ENCODE measurements at places on chromosomes 3 and 15. TPM values are rescaled to one million over a fixed set of nuclear protein-coding genes. Genes with fewer than 3 reads are reported as not detected.

DNA sequence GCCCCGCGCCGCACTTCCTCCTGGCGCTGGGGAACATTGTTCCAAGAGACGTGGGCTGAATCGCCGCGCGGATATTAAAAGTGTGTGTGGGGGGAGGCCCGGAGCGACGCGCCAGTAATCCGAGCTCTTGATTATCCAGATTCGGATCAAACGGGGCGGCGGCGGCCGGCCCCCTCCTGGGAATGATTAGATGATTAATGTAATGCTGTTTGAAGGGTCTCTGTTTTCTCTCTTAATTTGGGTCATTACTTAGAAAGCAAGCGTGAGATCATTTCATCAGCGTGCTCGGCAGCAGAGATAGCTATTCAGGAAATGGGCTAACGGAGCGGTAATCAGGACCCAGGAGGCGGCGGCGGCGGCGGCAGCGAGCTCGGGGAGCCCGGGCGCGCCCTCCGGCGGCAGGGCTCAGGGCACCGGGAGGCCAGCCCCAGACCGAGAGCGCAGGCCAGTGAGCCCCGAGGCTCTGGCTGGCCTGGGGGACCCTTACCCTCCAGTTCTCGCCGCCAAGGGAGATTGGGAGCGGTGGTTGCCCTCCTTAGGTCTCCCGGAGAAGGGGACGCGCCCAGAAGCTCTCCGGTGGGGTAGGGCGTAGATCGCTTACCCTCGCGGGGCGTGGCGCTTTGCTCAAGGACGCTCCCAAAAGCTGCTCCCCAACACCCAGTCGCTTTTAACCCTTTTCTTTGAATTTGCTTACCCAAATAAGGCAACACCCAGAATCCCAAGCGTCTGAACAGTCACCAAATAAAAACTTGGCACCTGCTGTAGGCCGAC, 4.5 kb downstream of the FEZF2 start:
- DNase-seq = no peak

GRCh38 chr3:145951441-145951840, 209.5 kb downstream of the PLOD2 start:
- no peak for DNase-seq

DNA sequence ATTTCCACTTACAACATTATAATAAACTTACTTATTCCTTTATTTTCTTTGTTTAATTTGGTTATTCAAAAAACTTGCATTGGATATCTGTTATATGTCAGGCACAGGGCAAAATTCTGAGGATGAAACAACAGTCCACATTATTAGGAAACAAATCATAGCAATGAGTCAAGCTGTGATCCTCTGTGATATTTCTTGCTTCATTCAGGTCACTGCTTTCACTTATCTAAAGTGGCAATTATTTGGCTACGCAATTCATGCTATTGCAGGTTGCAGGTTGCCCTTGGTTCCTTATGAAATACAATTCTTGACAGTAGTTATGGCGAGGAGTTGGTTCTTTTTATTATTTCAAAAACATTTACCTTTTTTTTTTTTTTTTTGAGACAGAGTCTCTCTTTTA, 66.4 kb upstream of the CNTN6 start:
- DNase-seq = no peak

DNA sequence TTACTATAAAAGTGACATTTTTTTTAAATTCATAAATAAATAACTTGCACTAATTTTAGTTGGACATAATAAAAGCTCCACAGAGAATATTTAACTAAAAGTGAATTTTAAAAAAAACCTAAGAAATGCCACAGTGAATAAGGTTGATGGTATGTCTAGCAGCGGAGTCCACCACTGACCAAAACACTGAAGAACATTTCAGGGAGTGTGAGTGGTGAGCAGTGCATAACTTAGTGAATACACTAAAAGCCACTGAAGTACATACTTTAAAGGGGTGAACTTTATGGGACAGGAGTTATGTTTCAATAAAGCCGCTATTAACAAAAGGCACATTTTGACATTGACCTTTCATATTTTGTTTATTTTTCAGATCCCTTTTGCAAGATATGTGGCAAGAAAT, 32.3 kb downstream of the SRP14 start:
- DNase-seq = peak; percentile 9

DNA sequence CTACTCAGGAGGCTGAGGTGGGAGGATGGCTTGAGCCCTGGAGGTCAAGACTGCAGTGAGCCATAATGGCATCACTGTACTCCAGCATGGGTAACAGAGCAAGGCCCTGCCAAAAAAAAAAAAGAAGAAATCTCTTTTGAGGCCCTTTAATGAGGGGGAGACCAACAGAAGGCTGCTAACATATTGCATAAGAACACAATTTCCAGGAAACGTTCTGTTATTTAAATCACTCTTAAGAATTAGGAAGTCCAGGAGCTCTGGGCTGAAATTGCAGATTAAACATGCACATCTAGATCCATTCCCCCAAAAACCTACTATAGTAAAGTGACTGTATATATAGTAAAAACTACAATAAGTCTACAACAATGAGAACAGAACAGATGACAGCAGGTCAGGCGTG, 16.1 kb upstream of the BLM start:
- no peak for DNase-seq

DNA sequence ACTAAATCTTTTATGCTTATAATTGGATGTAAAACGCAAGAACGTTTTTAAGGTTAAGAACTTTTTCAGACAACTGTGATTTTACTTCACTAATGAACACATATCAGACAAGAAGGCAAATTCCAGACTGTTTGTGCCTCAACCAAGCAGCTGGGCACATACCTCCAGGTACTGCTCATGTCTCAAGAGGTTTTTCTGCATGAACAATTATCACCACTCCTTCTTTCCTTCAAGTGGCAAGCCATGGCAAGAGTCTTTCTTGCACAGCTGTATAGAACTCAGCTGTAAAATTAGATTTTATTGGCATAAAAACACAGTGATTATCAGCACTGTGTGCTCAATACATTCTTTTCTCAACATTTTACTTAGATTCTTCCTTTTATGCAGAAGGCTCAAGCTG, 64.3 kb downstream of the FNDC3B start:
- peak; percentile 79 for DNase-seq

GRCh38 chr3:3125977-3126376, 763 bp upstream of the TRNT1 start:
- DNase-seq = no peak

- DNase-seq = peak; percentile 5
Measured at GRCh38 chr15:58292751-58293175, 139.0 kb upstream of the LIPC start.

DNA sequence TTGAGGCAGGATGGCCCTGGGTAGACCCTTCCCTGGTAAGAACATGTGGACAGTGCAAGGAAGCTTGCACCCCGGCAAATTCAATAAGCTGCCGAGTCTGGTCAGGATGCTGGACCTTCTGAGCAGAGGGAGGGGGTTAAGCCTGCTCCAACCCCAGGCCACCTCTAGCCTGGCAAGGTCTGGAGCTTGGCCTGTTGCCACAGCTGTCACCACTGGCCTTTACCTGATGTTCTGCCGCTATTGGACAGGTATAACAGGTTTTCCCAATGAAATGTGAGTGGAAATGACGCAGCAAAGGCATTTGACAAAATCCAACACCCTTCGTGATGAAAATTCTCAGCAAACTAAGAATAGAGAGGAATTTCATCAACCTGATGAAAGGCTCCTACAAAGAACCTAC, 699 bp upstream of the MESP1 start:
- no peak for DNase-seq

GRCh38 chr3:16461463-16462245, 51.8 kb downstream of the RFTN1 start:
- no peak for DNase-seq

GRCh38 chr3:128554100-128554464, 61.1 kb upstream of the GATA2 start:
- DNase-seq = peak; percentile 95

- peak; percentile 42 for DNase-seq
Measured at GRCh38 chr15:35349916-35350315, 196.0 kb downstream of the DPH6 start.

DNA sequence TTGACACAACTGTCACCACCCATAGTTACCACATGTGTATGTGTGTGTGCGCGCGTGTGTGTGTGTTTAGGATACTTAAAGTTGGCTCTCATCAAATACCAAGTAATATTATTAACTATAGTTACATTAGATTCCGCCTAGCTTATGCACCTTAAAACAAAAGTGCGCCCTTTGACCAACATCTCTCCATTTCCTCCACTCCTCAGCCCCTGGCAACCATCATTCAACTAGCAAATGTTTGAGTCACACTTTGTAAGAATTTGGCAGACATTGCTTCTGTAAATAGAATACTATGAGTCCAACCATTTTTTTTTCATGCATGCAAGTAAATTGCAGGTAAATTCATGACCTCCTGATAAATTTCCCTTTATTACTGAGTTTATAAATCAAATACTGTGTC, 169.3 kb downstream of the GBE1 start:
- DNase-seq = peak; percentile 59

GRCh38 chr3:179673523-179673922, 20.7 kb downstream of the USP13 start:
- no peak for DNase-seq

DNA sequence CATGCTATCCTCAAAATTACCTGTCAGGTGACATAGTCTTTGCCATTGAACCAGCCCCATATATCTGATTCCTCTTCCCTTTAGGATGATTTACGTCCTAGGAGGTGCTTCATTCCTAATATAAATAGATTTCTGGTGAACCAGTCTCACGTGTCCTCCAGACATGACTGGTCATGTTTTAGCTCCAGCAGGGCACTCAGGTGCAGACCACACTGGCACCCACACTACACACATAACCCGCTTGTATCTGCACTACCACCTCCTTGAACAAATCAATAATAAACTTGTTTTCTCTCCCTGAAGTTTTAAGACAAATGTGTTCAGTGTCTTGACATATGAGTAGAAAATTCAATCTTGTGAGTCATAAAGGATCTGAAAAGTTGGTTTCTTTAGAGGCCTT, 155.5 kb downstream of the GOLIM4 start:
- DNase-seq = no peak

DNA sequence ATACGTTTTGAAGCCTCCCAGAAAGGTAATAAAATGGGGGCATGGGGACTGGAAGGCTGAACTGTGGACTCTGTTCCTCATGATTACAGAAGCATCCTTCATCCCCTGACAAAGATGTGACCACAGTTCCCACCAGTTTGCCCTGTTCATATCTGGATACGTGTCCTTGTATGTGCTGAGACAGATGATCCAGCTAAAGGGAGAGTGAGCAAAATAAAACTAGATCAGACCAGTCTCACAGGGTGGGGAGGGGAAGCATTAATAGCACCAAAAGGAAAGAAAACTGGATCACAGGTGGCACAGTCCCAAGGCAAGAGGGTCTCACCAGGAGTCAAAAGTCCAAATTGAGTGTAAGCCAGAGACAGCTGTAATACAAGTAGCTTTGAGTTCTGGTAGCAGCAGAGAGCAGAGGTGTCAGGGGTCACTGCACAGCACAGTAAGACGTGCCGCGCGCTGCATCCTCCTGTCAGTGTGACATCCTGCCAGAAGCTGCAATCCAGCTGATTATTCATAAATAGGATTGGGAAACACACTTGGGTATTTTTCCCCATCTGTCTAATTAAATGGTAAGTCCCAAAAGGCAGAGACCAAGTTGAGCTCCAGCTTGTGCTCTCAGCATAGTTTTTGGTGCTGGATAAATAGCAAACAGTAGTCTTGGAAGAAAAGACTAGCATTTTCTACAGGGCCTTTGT, 560.0 kb upstream of the CFAP20DC start:
- DNase-seq = no peak

DNA sequence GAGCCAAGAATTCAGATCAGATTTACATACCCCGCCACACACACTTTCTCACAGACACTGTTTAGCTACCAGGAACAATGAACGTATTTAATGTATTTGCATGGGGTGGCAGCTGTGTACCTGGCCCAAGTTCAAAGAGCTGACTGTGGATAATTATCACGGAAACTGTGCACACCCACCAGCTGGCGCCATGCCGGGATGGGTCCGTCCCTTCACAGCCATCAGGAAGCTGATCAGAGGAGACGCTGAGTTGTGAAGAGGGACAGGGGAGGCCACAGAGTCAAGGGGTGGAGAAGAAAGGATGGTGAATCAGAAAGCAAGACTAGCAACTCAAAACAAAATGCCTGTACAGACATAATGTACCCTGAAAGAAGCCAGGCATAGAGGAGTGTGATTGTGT, 13.1 kb upstream of the PLA2G4D start:
- no peak for DNase-seq

GRCh38 chr3:168806871-168807270, 711.1 kb upstream of the GOLIM4 start:
- DNase-seq = no peak

DNA sequence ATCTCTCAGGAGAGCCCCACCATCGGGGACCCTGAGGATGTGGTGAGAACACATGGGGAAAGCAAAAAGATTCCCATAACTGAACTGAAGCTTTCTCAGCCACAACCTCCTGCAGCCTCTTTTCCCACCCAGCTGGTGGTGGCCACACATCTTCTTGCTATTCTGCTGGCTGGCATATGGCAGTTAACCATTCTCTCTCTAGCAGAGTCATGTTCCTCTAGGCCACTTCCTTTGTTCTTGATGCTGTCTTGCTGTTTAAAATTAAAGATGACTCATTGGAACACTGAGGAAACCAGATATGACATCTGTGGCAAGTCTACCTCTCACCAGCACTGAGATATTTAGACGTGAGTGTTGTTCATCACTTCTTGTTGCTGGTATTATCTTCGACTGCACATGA, 180.3 kb upstream of the ROBO2 start:
- no peak for DNase-seq

- DNase-seq = peak; percentile 41
Measured at GRCh38 chr3:119690043-119690656, 12.7 kb upstream of the CFAP91 start.

DNA sequence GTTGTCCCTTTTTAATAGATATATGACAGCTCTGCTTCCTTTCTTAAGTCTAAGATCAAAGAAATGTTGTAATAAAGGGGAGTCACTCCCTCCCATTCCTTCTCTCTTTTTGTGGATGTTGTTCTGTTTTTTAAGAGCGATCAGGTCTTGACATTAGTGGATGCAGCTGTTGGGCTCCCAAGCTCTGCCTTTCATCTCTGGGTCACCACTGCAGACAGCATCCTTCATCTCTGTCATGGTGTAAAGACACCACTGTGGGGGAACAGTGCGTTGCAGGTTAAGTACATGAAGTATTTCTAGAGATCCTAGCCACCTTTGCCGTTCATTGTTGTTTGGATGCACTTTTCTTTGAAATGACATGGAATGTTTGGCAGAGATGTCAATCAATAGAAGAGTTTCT, 17.7 kb downstream of the FNDC3B start:
- no peak for DNase-seq

DNA sequence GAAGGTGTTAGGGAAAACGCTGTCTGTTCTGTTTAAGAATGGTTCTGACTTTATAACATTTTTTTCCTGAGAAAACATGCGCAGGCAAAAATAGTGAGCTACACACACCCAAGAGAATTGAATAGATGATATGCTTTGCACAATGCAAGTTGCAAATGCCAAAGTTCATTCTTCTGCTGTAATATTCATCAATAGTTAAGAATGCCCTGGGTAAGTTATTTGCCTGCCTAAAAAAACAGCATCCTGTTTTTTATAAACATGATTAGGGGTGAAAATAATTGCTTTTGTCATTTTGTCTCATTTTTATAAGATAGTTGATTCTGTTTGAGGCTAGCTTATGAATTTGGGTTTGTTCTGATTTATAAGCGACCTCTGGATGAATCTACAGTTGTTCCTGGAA, 99.4 kb downstream of the DTWD1 start:
- no peak for DNase-seq

GRCh38 chr15:77487469-77487842, 66.8 kb downstream of the HMG20A start:
- DNase-seq = no peak

Gene P2RY12
- not detected for total RNA-seq

Gene LTK
- total RNA-seq = not detected

Gene CAPN3
- total RNA-seq = not detected

Gene RASGRP1
- total RNA-seq = 0.52 TPM

Gene CHSY1
- 52.1 TPM for total RNA-seq

Gene CLRN1
- total RNA-seq = not detected

Gene CYP1A2
- total RNA-seq = not detected

Gene ITGB5
- 224 TPM for total RNA-seq
